ENCODE measurements at places on chromosomes 6 and 20. TPM values are rescaled to one million over a fixed set of nuclear protein-coding genes. Genes with fewer than 3 reads are reported as not detected.

Gene ULBP3
- polyA plus RNA-seq = 0.55 TPM

Gene SNAP25
- 0.75 TPM for polyA plus RNA-seq

Gene RSPO3
- 32.1 TPM for polyA plus RNA-seq

Gene E2F1
- 6.5 TPM for polyA plus RNA-seq

Gene CDH26
- 0.32 TPM for polyA plus RNA-seq

Gene LIME1
- polyA plus RNA-seq = 5.1 TPM

Gene CST9L
- polyA plus RNA-seq = not detected

Gene CBLN4
- polyA plus RNA-seq = 0.05 TPM

Gene AKIRIN2
- 87.6 TPM for polyA plus RNA-seq

- no peak for DNase-seq
Observed at GRCh38 chr6:131876545-131876944, 68.7 kb downstream of the ENPP1 start.

DNA sequence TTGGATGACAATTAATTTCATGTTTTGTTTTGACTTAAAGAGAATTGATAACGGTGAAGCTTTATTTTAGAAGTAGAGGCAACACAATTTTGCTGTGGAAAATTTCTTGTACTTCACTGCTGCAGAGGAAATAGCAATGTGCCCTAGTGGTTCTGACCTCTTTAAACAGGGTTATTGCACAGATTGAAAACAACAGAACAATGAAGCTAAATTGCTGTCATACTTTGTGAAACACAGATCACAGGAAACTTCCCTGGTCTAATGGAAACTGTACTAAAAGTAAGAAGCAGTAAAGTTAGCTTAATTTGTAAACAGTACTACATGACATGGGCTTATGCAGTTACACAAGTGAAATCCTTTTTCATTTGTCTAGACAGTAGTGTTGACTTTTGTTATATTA lies 31.3 kb downstream of the OR2A4 start:
- no peak for DNase-seq

- DNase-seq = no peak
Observed at GRCh38 chr6:55713436-55713835, 134.4 kb upstream of the HMGCLL1 start.

GRCh38 chr6:169169941-169170582 lies 83.6 kb downstream of the THBS2 start:
- no peak for DNase-seq

DNA sequence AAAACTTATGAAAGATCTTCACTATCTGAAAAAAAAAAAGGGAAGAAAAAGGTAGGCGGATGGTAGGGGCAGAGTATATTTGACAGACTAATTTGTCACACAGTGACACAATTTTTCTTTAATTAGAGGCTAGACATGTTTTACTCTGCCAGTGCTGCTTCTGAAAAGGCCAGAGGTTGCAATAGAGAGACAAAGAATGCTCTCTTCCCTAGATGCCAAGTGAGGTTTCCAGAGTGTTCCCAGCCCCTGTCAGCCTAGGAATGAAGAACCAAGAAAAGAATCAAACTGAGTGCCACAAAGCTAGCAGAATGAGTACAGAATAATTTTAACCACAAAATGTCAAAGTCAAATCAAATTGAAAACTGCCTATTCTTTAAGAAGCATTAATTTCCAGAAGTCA lies 13.0 kb downstream of the PNISR start:
- no peak for DNase-seq

- no peak for DNase-seq
Observed at GRCh38 chr6:146620655-146621054, 21.9 kb downstream of the ADGB start.

- DNase-seq = no peak
Observed at GRCh38 chr6:16217156-16217721, 21.1 kb upstream of the GMPR start.

DNA sequence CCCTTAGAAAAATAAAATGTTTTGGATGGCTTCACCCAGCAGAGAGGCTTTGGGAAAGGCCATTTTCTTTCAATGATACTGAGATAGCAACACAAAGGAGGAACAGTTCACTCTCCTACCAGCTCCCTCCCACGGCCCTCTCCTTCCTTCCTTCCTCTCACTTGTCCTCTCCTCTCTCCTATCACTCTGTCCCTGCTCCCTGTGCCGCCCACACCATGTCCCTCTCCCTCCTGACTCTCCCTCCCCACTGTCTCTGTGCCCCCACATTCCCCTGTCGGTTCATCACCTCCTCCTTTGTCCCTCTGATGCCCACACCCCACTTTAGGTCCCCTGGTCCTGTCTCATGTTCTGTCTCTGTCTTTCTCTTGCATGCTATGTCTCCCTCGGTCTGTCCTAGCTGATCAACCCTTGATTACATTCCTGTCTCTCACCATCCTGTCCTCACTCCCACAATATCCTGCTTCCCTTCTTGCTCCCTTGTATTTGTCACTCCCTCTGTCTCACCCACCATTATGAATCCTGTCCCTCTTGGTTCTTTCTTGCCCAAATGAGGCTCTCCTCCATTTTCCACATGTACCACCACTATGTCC lies 30.1 kb downstream of the ELMO2 start:
- no peak for DNase-seq

GRCh38 chr6:132719736-132720448 lies 6.0 kb upstream of the VNN1 start:
- no peak for DNase-seq

DNA sequence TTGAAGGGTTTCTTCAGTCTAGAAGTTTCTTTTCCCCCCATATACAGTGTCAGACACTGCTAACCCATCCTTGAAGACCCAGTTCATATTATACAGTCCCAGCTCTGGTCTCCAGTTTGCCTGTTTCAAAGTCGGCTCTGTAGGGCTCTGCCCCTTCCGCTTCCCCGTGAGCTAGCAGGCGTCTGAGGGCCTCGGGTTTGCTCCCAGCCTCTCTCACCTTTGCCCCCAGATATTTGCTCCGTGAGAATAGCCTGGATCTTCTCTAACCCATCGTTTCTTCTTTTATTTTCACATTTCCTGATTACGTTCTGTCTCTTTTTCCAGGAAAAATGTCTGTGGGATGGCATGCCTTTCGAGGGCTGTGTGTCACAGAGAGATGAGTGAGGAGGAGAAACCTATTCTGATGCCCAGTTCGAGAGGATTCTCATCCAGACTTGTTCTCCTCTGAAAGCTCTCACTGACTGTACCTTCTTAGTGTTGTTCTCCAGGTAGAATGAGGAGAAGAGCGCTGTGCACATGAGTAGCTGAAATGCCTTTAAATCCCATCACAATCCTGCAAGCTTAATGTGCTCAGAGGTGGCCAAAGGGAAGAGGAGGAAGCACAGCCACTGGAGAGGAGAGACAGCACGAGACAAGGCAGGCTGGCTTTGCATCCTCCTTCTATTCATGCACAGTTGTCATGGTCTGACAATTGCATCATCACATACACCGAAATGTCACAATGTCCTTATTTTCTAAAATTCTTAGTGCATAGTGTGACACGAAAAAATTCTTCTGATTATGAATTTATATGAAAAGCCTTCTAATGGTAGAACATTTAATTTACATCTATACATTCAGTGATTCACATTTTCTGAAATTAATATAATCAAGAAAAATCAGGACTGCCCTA lies 171.1 kb downstream of the FOXA2 start:
- no peak for DNase-seq

DNA sequence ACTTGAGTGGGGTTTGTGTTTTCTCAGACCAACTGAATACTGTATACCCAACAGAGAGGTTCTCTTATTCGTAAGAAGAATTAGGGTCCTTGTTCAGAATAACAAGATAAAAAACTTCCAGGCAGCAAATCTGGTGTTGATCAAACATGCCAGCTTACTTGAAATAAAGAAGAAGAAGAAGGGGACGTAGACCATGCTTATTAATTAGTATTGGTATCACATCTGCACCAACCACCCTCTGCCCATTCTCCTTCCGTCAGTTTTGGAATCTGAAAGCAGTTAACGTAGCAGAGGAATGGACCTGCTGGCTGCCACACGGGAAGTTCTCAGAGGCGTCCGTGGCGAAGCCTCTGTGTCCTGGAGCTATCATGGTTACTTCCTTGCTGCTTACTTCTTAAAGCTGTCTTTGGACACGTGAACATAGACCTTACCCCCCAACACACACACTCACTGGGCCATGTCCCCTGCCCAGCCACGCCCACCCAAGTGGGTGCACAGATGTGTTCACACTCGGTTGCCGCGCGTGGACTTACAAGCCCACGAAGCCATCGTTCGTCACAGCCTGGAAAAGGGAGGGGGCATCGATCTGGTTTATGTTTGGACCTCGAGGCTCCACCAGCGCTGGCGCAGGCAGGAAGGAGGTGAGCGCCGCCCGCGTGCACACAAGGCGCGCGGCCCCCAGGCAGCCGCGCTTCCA lies 4.1 kb upstream of the DLL1 start:
- no peak for DNase-seq

GRCh38 chr6:109284675-109285074 lies 97.6 kb downstream of the CD164 start:
- no peak for DNase-seq

- no peak for DNase-seq
Observed at GRCh38 chr6:137349856-137350830, 131.0 kb upstream of the IFNGR1 start.

DNA sequence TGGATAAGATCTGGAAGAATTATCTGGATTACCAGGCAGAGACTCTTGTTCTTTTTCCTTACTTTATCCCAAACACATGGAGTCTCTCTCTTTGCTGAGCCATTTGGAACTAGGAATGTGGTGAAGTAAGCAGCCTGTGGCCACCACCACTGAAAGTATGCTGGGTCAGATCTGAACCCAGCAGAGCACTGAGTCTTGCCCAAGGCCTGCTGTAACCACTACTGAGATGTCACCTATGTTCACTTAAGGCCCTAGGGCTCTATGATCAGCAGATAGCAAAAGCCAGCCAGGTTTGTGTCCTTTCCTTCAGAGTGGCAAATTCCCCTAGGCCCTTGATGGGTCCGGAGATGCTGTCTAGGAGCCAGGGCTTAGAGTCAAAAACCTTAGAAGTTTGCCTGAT lies 103.3 kb upstream of the PLN start:
- DNase-seq = no peak
